Activated CD8-positive, alpha-beta memory T cell treated with anti-CD3 and anti-CD28 coated beads for 24 hours (primary cell): ENCODE measurements at places on chromosomes 1 and 21.

GRCh38 chr1:107594536-107594935 is 370.4 kb downstream of the VAV3 start:
- DNase-seq, result no peak

- DNase-seq, result no peak
Observed at GRCh38 chr1:22543679-22544078, 19.6 kb upstream of the EPHA8 start.

- no peak for DNase-seq
Observed at GRCh38 chr21:10539956-10540355, 18.6 kb downstream of the TPTE start.

GRCh38 chr1:228079601-228080263 is 2.8 kb upstream of the ARF1 start:
- no peak for DNase-seq

- DNase-seq, result no peak
Observed at GRCh38 chr1:113219377-113219776, 146.4 kb downstream of the LRIG2 start.

DNA sequence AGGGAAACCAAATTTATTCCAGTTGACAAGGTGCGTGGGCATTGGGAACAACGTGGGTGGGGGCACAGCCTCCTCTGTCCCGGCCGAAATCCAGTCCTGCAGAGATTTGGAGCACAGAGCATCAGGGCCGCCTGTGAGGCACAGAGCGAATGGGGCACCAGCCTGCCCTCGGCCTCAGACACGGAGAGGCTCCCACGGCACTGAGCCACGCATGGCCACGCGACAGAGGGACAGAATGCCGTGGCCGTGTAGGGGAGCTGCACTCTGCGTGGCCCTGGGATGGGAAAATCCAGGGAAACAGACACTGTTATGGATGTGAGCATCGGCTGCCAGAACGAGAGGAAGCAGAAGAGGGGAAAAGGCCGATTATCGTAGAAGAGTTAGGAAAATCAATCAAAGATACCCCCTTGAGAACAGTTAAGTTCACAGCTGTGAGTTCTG is 13.5 kb upstream of the C1orf159 start:
- no peak for DNase-seq

- DNase-seq, result no peak
Observed at GRCh38 chr1:174900317-174900716, 99.4 kb upstream of the CACYBP start.

GRCh38 chr1:12591267-12591938 is 26.6 kb downstream of the DHRS3 start:
- DNase-seq, result no peak

GRCh38 chr1:10682449-10683309 is 113.8 kb downstream of the CASZ1 start:
- no peak for DNase-seq

- no peak for DNase-seq
Observed at GRCh38 chr1:172588296-172589291, 55.6 kb downstream of the SUCO start.

DNA sequence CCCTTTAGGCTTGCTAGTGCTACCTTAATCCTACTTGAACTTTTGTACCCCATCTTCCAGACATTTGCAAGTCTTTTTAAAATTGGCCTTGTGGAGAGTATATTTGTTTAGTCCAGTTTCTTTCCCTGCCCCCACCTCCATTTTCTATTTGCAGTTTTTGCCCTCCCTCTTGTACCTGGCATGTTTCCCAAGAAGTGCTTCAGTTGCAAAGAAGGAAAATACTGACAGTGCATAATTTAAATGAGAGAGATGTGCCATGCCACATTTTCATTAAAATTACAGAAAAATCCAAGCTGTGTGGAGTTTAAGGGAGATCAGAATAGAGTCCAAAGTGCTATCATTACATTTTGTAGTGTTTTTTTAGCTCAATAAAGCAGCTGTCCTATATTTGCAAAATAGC is 150.0 kb upstream of the ADGRL2 start:
- DNase-seq, result no peak
